ENCODE measurements at places on chromosomes 4 and X.
A peak's percentile ranks its signal among the peaks of the same experiment; 100 is the strongest.

DNA sequence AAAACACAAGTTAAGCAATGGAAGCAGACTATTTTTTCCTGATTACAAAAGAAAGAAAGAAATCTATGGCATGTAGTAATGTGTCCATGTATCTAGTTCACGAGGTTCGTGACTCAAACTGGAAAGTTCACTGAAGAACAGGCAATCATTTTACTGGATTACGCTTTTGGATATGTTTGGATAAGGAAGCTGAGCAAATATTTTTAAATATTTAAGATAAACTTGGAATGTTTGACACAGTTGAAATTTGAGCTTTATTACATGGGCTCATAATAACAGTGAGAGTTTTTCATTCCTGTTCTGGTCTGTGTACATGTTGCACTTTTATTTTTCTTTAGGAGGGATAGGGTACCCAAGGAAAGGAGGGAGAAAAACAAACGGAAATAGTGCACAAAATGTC is 244.2 kb upstream of the GK2 start:
- peak; percentile 79 for DNase-seq

DNA sequence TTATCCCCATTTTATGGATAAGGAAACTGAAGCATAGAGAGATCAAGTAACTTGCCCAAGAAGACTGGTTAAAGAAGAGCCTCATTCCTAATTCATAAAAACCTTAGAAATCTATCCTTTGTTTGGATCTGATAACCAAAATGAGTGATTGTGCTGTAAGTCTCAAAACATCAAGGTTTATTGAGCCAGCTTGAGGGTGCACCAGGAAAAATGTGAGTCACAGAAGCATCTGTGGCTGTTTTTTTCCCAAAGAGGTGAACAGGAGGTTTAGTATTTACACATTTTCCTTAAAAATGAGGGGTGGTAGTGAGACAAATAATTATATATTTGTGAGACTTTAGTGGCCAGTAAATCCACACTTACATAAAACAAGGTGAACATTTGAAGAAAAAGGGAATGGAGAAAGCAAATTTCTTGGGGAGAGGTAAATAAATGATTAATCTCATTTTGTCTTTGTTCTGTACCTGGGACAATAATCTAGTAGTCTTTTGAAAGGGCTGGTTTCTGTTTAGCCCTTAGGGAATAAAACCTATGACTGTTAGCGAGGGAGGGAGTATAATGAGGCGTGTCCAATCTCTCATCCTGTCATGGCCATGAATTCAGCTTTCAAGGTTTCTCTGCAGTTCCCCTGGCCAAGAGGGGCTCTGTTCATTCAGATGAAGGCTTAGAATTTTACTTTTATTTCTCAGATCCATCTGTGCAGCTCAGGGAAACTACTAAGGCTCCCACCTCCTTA is 12.2 kb upstream of the FMR1 start:
- no peak for DNase-seq

DNA sequence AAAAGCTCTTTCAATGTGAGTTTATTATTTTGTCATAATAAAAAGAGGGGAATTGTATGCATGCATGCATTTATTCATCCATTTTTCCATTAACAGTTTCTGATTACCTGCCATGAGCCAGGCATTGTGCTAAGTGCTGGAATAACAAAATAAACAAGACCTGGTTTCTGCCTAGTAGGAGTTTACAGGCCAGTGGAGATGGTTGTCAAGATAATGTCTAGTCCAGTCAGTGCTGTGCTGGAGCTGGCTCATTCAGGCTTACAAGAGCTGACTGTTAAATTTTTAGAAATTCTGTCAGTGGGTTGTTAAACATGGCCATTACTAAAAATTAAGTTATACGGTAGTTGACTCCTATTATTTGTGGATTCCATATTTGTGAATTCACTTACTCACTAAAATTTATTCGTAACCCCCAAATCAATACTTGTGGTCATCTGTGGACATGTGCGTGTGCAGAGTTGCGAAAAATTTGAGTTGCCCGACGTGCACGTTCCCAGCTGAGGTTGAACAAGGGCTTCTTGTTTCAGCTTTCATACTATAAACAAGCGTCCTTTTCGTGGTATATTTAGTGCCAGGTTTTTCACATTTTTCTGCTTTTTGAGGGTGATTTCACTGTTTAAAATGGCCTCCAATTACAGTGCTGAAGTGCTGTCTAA is 172.3 kb upstream of the RPS6KA3 start:
- DNase-seq: no peak

GRCh38 chrX:153662266-153662665 is 11.3 kb downstream of the PNCK start:
- DNase-seq: peak; percentile 20

GRCh38 chrX:10749113-10749512 is 128.7 kb upstream of the MID1 start:
- DNase-seq: peak; percentile 70

Data from fibroblast of the aortic adventitia (primary cell).